ENCODE measurements at places on chromosomes 5 and 9.

DNA sequence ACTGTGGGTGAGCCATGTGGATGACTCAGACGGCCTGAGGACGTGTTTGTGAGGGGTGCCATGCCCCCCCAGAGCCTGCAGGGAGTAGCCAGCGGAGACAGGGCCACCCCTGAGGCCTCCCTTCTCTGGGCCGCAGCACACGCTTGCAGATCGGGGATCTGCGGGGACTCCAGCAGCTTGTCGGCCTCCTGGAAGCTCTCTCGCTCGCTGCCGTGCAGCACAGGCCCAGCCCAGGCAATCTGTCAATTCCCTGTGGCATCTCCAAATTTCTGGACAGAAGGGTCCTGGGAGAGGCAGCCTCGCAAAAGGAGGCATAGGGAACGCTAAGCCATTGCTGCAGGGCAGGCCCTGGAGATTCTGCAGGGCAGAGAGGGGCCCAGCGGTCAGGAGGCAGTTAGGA, 21.2 kb downstream of the FLT4 start:
- DNase-seq: no peak

DNA sequence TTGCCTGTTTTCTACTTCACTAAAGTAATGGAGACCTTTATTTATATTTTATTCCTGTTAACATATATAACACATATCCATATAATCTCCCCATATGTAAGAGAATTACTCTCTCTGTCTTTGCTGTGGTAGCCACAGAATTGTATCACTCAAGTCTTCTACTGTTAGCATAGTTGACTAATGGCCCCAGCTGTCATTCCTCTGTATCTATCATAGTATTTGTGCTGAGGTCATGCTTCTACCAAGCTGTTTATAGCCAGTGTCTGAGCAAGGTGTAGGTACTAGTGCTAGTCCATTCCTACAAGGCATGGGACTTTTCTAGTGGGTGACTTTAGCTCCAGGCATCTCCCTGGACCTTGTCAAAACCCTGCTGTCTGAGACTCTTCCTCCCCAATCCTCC, 244.1 kb downstream of the KIAA0825 start:
- no peak for DNase-seq

DNA sequence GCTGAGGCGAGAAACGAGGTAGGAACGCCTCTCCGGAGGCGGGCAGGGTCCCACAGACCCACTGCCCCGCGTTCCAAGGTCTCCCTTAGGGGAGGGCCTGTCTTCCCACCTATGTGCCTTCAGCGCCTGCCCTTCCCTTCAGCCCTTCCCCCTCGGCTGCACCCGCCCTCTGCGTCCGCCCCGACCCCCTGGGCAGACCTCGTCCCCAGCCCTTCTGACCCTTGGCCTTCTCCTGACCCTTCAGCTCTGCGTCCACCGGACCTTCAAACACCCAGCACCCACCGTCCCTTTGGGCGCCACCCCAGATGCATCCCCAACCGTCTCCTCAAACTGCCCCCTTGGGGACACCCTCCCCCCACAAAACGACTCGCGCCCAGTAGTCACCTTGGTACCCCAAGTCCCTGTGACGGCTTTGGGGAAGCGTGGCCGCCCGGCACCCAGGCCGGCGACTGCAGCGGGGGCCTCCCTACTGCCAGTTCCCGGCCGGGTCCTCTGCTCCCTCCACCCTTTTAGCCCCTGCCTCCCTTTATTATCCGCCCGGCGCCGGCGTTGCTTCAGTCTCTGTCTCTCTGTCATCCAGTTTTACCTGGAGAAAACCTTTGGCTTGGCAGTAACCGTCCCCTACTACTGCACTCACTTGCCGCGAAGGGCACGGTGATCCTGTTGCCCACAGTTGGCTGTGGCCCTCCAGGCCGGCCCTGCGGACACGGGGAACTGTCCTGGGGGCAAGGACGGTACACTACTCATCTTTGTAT, 421 bp downstream of the RUSC2 start:
- peak; percentile 39 for DNase-seq

GRCh38 chr9:99451112-99451606, 229.1 kb downstream of the SEC61B start:
- peak; percentile 68 for DNase-seq

- DNase-seq: peak; percentile 28
These were observed 68.8 kb upstream of the PPP2R2B start for GRCh38 chr5:146947181-146947941.

DNA sequence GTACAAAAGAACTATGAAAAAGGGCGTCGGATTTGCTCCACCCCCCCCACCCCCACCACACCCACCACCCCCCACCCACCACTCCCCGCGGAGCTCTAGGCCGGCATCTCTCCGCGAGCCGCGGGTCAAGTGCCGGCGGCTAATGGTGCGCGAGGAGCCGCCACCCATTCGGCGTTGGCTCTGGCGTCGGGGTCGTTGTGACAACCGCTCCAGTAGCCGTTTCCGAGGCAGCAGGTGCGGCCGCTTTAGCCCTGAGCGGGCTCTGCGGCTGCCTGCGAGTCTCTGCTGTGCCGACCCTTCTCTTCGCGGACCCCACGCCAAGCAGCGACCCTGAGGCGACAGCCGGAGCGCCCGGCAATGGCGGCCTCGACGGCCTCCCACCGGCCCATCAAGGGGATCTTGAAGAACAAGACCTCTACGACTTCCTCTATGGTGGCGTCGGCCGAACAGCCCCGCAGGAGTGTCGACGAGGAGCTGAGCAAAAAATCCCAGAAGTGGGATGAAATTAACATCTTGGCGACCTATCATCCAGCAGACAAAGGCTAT, at the start of gene PPP1R2B:
PPP1R2B (plus strand) TSS at position 90 of the 546 bp plus-strand sequence; CDS start at position 358, 268 bp downstream.
- no peak for DNase-seq

DNA sequence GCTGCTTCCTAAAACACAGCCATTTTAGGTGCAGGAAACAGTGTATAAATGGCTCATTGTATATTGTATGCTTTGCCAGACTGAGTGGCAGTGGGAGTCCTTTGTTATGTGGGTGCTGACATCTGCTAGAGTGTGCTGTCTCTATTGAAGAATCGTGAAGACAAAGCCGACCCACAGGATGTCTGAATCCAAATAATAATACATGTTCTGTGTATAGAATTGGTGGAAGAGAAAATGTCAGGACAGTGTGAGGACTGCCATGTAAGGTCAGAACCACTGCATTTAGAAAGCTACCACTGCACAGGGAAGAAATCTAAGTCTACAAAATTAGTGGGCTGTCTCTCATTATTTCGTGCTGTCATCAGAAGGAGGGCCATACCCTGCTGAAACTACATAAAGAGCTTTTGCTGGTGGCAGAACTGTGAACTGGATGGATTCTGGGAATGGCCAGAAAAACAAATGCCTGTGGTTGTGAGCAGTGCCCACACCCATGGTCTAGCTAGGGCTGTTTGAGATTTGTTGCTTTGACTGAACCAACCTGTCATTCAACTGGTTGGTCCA, 2.5 kb downstream of the IL7R start:
- no peak for DNase-seq

GRCh38 chr5:67724412-67725135, 491.0 kb upstream of the PIK3R1 start:
- DNase-seq: no peak

DNA sequence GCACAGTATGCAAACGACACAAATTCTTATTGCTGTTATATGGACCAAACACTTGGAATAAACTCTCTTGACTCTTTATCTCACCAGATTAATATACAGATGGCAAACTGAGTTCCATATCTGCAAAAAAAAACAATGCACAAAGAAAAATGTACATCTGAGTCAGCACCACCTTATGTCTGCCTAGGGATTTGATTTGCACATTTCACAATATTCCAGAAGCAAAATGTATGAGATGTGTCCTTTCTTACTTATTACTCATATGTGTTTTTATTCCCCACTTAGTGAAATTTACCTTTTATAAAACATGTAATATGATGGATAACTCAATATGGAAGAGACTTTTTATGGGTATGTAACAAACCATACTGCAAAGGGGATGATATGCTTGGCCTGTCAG, 236.9 kb downstream of the GLIS3 start:
- no peak for DNase-seq

DNA sequence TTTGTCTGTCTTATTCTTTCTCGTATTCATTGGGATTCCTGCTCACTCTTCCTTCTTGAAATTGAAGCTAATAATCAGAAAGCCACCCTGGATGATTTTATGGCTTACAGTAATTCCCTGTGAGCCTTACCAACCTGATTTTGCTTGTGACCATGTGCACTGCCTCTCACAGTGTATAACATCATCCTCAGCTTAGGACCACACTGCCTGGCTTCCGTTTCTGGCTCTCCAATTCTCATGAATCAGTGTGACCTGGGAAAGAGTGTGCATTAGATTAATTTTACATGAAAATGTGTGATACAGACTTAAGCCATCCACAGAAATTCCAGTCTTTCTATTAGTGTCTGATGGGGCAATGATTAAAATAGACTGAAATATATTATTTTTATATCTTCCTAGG, 126.8 kb upstream of the DMRT1 start:
- no peak for DNase-seq

GRCh38 chr5:173785866-173786265, 102.3 kb upstream of the CPEB4 start:
- DNase-seq: no peak

DNA sequence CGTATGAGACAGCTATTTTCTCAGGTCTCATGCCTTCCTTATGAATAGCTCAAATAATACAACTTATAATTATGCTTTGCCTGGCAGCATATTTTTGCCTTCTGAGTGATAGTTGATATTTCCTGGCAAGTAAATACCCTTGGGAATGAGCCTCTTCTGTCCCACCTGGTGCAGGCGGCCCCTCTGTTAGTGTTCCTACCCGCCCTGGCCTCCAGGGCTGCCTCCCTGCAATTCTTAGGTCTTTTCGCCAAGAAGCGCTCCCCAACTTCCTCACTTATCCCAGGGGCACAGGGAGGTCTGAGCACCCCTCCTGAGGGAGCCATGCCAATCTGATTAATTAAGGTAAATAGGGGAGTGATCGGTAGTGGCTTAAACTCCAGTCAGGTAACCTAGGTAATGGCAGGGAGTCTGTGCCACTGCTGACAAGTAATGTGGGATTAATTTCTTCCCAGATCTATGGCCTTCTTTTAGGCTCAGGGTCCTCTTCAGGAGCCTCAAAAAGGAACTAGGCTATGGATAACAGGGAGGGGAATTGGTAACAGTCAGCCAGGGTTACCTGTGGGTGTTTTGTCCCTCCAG, 81.5 kb downstream of the GALNT10 start:
- DNase-seq: no peak

DNA sequence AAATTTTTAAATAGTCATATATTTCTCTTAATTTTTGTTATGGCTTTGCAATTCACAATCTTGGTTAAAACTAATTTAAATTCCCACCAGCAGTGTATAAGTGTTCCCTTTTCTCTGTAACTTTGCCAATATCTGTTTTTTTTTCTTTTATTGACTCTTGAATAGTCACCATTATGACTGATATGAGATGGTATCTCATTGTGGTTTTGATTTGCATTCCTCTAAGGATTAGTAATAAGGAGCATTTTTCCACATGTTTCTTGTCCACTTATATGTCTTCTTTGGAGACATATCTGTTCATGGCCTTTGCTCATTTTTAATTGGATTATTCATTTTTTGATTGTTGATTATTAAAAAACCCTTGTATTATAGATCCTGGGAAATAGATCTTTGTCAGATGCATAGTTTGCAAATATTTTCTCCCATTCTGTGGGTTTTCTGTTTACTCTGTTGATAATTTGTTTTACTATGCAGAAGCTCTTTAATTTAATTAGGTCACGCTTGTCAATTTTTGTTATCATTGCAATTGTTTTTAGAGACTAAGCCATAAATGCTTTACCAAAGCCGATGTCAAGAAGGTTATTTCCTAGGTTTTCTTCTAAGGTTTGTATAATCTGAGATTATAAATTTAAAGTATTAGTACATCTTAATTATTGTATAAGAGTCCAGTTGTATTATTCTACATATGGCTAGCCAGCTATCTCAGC, 610.9 kb downstream of the CHSY3 start:
- no peak for DNase-seq

GRCh38 chr5:154346427-154346826, 99.4 kb upstream of the SAP30L start:
- DNase-seq: no peak

DNA sequence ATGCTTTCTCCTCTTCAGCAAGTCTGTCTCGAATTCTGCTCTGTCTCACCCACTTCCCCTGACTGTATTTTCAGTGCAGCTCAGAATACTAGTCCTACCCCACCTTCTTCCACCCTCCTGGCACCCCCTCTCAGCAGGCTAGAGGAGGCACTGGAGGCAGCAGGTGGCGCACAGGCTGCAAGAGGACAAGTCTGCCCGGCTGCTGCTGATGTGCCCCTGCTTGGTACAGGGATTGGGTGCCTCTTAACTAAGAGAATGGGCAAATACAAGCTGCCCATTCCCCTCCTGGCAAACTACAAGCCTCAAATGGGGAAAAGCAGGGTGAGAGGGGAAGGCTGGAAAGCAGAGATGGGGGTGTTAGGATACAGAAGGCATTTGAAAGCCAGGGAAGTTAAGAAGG, 5.1 kb downstream of the TLN1 start:
- DNase-seq: peak; percentile 57

- no peak for DNase-seq
These were observed 144.5 kb downstream of the SEC61B start for GRCh38 chr9:99366621-99367020.

DNA sequence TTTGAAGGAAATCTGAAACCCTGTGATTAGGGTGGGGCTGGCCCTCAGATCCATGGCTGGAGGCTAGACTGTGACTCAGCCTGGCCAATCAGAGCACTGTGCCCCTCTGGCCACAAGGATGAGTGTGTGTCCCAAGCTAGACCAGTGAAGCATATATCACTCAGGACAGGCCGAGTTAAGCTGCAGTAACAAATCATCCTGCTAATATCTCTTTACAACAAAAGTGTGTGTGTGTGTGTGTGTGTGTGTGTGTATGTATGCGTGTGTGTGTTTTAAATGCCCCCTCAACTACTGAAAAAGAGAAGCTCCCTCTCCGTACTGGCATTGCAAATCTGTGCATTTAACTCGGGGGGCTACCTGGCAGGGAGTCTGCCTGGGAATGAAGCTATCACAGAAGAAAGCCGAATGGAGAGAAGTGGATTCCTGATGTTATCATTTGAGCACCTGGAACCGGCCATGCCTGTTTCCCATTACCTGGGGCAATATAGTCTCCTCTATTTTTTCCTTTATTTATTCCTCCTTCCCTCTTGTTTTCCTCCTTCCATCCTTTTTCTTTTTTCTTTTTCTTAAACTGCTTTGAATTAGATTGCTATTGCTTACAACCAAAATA, 25.6 kb downstream of the STC2 start:
- DNase-seq: peak; percentile 65

DNA sequence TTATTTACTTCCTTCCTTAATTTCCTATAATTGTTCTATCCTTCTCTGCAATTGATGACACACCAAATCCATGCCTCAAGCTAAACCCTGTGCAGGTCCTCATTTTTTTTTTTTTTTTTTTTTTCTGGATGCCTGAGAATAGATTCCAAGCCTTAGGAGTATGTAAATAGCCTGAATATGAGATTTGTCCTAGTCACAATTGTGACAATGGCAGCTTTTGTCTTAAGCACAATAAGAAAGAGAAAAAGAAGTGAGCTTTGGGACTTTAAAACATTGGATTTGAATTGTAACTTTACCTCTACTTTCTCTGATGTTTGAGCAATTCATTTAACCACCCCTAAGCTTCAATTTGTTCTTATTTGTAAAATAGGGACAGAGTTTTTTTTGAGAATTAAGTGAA, 280.5 kb downstream of the TUSC1 start:
- DNase-seq: no peak
